ENCODE measurements at places on chromosomes 1 and 21. TPM values are rescaled to one million over a fixed set of nuclear protein-coding genes. Genes with fewer than 3 reads are reported as not detected.

DNA sequence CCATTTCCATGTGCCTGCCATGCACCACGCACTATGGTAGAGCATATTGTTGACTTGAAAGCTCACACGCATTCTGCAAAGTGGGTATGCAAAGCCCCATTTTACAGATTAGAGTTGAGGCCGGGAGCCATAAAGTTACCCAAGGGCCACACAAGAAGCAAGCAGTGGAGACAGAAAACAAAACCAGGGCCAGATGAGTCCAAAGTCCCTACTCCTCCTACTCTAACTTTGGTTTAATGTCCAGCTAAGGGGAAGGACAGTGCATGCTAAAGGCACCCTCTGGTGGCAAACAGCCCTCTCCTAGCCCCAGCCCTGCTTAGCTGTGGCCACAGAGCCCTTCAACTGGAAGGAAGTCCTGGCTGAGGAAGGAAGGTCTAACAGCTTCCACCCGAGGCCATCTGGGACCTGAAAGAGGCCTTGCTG lies 74.9 kb downstream of the SLC66A1 start:
- H3K27ac ChIP-seq = peak overlapping the region; percentile 43
- H3K36me3 ChIP-seq = peaks cover 18% of the 10 kb centered on the region
- H3K4me3 ChIP-seq = no peak overlapping the region

Gene WNT4
- total RNA-seq = not detected

GRCh38 chr1:221141606-221142285 lies 262.5 kb downstream of the HLX start:
- no peaks in the 10 kb centered on the region for H3K27me3 ChIP-seq
- no peak for DNase-seq
- no peak overlapping the region for H3K4me3 ChIP-seq
- no peaks in the 10 kb centered on the region for H3K4me1 ChIP-seq
- no peaks in the 10 kb centered on the region for H3K36me3 ChIP-seq

DNA sequence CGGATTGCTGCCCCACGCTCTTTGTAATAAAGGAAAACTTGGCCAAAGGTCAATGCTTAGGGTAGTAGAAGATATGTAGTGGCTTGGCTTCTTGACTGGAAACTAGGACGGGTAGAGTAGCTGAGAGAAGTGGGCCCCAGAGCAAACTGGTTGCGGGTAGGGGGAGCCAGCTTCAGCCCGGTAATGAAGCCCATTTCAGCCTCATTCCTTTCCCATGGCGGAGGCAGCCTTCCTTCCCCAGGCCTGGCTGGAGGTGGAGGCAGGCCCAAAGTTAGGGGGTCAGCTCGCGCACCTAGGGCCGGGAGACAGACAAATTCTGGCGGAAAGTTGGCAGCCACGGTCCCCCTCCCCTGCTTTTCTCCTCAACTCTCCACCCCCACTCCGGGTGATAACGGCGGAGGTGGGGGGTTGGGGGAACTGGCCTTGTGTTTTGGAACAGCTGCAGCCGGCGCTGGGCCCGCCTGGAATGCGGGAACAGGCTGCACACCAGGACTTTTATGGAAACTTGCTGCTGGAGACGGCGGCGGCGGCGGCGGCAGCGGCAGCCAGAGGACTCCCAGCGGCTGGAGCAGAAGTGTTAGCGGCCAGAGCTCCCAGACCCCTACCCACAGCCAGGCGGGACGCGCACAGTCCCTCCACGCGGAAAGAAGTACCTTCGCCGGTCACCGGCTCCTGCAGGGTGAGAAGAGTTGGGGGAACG lies at the start of gene NEXN:
TSS of gene NEXN (plus strand) at position 544 of the 700 bp plus-strand sequence. CDS start 27,483 bp downstream, outside the sequence.
- H3K36me3 ChIP-seq = peaks cover 11% of the 10 kb centered on the region
- H3K27me3 ChIP-seq = peaks cover 23% of the 10 kb centered on the region
- H3K4me3 ChIP-seq = peak within 1 kb of the TSS; percentile 33
- H3K4me1 ChIP-seq = peaks cover 4% of the 10 kb centered on the region
- no peak within 1 kb of the TSS for H3K27ac ChIP-seq

DNA sequence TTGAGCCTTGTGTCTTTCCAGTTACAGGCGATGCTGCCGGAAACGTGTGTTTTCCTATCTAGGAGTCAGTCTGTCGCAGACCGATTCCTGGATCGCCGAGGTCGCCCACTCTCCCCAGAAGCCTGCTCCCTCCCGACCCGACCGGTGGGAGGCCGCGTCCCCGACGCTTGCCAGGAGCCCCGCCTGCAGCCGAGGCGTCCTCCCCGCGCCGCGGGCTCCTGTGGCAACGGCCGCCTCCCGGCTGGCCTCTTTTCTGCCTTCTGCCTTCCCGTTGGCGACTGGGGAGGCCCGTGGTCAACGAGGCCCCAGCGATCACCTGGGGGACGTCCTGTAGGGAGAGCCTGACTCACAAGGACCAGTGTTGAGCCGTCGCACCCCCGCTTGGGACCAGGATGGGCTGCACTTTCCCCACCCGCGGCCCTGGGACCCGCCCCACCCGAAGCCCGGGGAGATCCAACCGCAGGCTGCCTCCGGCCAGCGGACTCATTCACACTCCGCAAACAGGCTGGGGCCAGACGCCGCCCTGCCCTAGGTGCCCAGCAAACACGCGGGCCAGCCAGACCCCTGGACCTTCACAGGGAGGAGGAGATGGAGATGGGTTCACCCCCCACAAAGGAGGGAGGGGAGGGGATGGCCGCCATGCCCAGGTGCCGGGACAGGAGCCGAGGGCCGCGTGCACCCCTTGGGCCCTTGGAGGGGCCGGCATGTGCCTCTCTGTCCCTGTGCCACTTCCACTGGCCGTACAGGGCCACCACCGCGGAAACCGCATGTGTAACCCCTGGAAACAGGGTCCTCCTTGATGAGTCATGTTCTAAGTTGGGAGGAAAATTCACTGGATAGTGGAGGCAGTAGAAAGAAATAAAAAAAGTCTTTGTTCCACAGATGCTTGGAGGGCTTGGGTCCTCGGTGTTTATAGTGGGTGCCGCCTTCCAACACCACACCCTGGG lies 7.2 kb upstream of the COL6A1 start:
- no peak overlapping the region for H3K27ac ChIP-seq
- no peaks in the 10 kb centered on the region for H3K36me3 ChIP-seq
- peak overlapping the region; percentile 67 for H3K4me3 ChIP-seq
- peaks cover 30% of the 10 kb centered on the region for H3K27me3 ChIP-seq

Gene MCOLN2
- 51.8 TPM for total RNA-seq

Gene KMO
- not detected for total RNA-seq

DNA sequence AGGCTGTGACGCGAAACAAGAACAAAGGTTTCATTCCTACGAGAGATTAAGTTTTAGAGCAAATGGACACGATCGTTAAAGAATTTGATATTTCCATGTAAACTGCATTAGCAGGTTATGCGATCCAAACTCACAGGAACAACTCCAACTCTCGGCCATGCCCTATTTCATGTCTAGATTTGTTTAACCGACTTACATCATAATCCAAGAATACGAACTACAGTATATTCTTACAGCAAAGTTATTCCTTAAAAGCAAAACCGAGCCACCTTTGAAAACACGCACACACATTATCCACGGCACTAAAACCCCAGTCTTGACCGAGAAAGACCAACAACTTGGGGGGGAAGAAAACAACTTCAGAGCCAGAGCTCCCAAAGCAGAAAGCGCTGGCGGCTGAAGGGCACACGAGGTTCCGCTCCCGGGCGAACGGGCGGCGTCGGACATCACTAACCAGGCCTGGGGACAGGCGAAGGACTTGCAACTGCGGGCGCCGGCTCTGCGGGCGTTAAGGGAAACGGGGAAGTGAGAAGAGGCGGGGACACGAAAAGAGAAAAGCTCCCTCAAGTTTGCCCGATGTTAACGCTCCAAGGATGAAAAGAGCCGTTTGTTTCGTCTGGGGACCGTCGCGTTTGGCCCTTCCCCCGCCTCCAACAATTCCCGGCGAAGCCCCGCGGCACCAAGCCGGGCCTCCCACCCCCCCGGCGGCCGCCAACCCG lies 690 bp downstream of the B3GALNT2 start:
- H3K27ac ChIP-seq = peak overlapping the region; percentile 79
- peak overlapping the region; percentile 91 for H3K4me3 ChIP-seq
- no peaks in the 10 kb centered on the region for H3K27me3 ChIP-seq
- peak; percentile 55 for DNase-seq

Gene SLAMF8
- 1.5 TPM for total RNA-seq

- no peaks in the 10 kb centered on the region for H3K36me3 ChIP-seq
- H3K27ac ChIP-seq = no peak overlapping the region
- H3K27me3 ChIP-seq = no peaks in the 10 kb centered on the region
- no peak overlapping the region for H3K4me3 ChIP-seq
- H3K4me1 ChIP-seq = peaks cover 37% of the 10 kb centered on the region
Observed at GRCh38 chr21:43355925-43356289, 71.0 kb downstream of the SIK1 start.

DNA sequence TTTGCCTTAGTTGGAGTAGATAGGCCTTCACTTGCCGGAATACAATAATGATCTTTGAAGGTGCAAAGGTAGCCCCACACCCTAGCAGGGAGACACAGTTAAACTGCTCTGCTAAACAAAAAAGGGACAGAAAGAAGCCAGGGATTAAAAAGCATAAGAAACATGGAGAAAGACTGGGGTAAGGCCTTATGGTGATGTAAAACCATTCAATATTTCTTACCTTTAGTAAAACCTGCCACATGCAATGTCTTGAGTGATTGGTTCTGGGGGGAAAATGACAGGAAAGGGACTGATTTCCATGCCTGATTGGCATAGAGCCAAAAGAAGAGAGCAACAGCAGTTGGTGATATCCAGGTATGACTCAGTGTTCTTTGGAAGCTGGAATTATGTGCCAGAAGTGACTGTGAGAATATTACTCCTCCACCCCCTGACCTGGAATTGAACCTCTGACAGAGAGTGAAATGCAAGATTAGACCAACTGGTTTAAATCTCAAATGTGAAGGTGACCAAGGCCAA lies 8.1 kb downstream of the DNASE2B start:
- no peaks in the 10 kb centered on the region for H3K27me3 ChIP-seq
- H3K4me1 ChIP-seq = no peaks in the 10 kb centered on the region
- no peak for DNase-seq
- no peak overlapping the region for H3K4me3 ChIP-seq
- H3K27ac ChIP-seq = no peak overlapping the region
